ENCODE measurements at places on chromosomes 3 and 15. TPM values are rescaled to one million over a fixed set of nuclear protein-coding genes. Genes with fewer than 3 reads are reported as not detected.

The GP5 gene
- total RNA-seq = 0.17 TPM

The ATP13A5 gene
- total RNA-seq = not detected

The TICRR gene
- 1.2 TPM for total RNA-seq

The RPL39L gene
- total RNA-seq = 17.5 TPM

The CCR9 gene
- not detected for total RNA-seq

The SCN5A gene
- total RNA-seq = 0.50 TPM

The CX3CR1 gene
- total RNA-seq = under 0.01 TPM

The TMC3 gene
- total RNA-seq = not detected

The NCKIPSD gene
- total RNA-seq = 15.4 TPM

- H3K4me1 ChIP-seq = no peaks in the 10 kb centered on the region
- no peaks in the 10 kb centered on the region for H3K27me3 ChIP-seq
- DNase-seq = no peak
- H3K4me3 ChIP-seq = no peak overlapping the region
- no peaks in the 10 kb centered on the region for H3K36me3 ChIP-seq
- H3K27ac ChIP-seq = no peak overlapping the region
Measured at GRCh38 chr15:50390554-50391264, 33.5 kb upstream of the USP8 start.

DNA sequence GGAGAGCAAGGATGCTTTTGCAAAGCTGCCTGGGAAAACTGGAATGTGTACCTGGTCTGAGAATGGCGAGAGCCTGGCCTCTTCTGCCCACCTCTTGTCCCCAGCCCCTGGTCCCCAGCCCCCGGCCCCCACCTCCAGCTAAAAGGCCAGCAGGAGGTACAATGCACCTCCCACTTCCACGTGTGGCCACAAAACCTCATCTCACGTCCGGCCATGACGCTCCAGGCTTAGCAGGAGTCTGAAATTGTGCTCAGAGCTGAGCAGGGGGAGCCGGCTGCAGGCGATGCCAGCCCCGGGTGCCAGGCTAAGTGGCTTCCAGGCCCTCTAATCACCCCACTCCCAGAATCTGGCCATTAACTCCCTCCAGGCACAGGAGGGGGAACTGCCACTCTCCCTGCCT is 83.1 kb upstream of the PRR20G start:
- H3K36me3 ChIP-seq = no peaks in the 10 kb centered on the region
- no peak overlapping the region for H3K27ac ChIP-seq
- no peaks in the 10 kb centered on the region for H3K27me3 ChIP-seq
- no peak for DNase-seq
- no peak overlapping the region for H3K4me3 ChIP-seq

- peak overlapping the region; percentile 41 for H3K27ac ChIP-seq
- no peak overlapping the region for H3K4me3 ChIP-seq
- no peaks in the 10 kb centered on the region for H3K27me3 ChIP-seq
Measured at GRCh38 chr3:47016934-47017435, 37.5 kb downstream of the NBEAL2 start.

- H3K27me3 ChIP-seq = no peaks in the 10 kb centered on the region
- H3K27ac ChIP-seq = no peak overlapping the region
- no peaks in the 10 kb centered on the region for H3K4me1 ChIP-seq
- peaks cover 1% of the 10 kb centered on the region for H3K36me3 ChIP-seq
Measured at GRCh38 chr3:51471775-51472652, 27.8 kb downstream of the DCAF1 start.

DNA sequence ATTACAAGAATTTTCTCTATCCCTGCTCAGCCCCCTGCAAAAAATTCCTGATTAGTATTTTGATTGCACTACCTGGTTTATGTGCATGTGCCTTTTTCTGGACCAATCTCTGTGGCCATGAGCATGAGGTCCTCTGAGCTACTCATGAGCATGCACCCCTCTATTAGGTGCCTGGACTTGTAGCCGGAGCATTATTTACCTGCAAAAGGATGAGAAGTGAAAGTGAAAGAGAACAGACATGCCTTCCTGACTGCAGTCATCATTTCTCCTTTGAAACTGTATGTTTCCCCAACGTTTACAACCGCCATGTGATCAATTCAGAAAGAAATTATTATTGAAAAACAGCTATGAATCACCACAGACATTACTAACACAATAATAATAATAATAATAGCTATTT is 1008.8 kb downstream of the ROBO2 start:
- no peak overlapping the region for H3K27ac ChIP-seq
- DNase-seq = no peak
- no peaks in the 10 kb centered on the region for H3K27me3 ChIP-seq
- H3K4me3 ChIP-seq = no peak overlapping the region
- H3K36me3 ChIP-seq = no peaks in the 10 kb centered on the region

DNA sequence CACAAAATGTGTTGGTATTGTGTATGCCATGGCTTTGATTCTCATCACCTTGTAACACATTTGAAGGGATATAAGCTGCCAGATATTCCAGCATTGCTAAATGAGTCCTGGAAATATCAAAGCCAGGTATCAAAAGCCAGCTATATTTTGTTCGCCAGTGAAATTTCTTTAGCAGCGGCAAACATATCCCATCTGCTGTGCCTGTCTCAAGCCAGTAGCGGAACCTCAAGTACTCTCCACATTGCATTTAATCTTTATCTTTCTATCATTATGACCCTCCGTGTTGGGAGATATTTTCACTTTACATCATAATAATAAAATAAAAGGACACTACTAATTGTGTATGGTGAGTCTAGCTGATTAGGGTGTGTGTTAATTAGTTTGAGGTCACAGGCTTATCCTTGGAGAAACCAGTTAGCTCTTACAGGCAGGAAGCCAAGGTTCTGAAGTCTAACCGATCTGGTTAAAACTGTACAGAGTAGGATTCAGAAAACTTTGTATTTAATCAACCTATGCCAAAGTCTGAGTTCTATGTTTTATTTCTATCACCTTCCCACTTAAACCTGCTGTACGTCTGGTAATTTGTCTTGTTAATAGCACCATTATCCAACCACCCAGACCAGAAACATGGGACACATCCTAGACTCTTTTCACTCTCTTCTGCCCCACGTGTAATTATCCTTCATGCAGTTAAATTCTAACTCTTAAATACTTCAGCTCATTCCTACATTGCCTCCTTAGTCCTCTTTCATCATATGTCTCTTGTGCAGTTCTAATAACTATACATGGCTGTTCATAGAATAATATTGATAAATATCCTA is 14.5 kb downstream of the TIPARP start:
- peaks cover 23% of the 10 kb centered on the region for H3K4me1 ChIP-seq
- no peak for DNase-seq
- H3K27ac ChIP-seq = peak overlapping the region; percentile 75
- H3K4me3 ChIP-seq = no peak overlapping the region
- H3K36me3 ChIP-seq = no peaks in the 10 kb centered on the region

DNA sequence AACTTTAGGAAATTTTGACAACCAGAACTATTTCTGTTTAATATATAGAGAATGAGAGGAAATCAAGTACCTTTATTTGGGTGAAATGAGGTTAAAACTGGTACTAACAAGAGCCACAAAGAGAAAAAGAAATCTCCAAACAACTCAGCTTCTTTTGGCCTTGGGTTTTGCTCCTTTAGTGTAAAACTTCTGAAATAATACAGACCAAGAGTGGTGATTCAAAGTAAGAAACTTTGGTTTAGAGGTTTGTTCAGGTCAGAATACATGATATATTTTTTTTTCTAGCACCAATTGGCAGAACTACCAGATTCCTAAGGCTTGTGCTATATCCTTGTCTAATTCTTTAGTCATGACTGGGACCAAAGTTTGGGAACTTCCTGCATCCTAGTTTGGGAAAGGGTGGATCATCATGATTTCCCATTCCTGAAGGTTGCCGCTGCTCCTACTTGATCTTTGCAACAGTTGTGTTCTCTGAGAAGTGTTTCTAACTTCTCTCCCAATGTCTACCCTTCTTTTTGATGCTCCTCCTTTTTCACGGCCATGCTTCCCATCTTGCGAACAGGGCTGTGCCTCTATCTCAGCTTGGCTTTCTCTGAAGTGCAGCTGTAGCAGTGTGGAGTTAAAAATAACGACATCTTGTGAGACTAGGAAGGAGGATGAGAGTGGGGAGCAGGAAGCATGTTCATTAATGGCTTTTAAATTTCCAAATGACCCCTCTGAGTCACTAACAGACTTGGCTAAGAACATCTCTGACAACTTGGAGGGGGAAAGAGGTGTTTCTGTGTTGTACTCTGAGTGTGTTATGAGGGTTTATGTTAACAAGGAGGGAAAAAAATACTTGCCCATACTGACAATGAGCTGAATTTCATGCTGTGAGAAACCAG is 87.7 kb downstream of the KCNAB1 start:
- no peaks in the 10 kb centered on the region for H3K36me3 ChIP-seq
- DNase-seq = no peak
- no peaks in the 10 kb centered on the region for H3K27me3 ChIP-seq
- H3K4me3 ChIP-seq = no peak overlapping the region
- H3K27ac ChIP-seq = no peak overlapping the region

DNA sequence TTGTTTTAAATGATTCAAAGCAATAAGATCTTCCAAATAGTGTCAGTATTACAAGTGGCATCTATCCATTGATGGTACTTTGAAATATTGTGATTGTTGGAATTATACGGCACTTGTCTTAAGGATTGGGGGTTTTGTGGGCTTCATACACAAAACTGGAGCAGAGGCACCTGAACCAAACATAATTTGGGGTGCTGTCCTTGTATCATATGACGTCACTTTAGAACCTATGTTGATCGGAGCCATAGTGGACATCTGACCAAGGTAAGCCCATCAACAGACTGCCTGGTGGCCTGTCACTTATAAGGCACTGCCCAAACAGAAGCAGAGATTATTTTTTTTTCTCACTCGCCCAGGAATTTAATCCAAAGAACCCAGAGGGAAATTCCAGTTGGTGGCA is 2.9 kb upstream of the LRRC58 start:
- H3K27me3 ChIP-seq = peaks cover 4% of the 10 kb centered on the region
- H3K4me3 ChIP-seq = no peak overlapping the region
- H3K36me3 ChIP-seq = no peaks in the 10 kb centered on the region
- H3K27ac ChIP-seq = no peak overlapping the region
- no peak for DNase-seq
- no peaks in the 10 kb centered on the region for H3K4me1 ChIP-seq

DNA sequence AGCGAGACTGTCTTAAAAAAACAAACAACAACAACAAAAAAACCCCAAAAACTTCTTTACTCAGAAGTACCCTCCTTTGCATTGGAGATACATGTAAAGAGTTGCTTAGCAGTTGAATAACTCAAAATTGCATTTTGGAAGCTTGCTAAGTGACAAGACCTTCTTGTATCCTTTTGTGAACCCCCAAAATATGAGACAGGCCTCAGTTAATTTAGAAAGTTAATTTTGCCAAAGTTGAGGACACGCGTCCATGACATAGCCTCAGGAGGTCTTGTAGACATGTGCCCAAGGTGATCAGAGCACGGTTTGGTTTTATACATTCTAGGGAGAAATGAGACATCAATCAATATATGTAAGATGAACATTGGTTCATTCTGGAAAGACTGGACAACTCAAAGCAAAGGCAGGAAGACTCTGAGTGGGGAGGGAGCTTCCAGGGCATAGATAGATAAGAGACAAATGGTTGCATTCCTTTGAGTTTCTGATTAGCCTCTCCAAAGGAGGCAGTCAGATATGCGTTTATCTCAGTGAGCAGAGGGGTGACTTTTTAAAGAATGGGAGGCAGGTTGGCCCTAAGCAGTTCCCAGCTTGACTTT is 1.7 kb upstream of the ARF4 start:
- peaks cover 1% of the 10 kb centered on the region for H3K36me3 ChIP-seq
- peak overlapping the region; percentile 100 for H3K27ac ChIP-seq
- H3K27me3 ChIP-seq = no peaks in the 10 kb centered on the region
- H3K4me3 ChIP-seq = peak overlapping the region; percentile 93
- H3K4me1 ChIP-seq = peaks cover 5% of the 10 kb centered on the region
- no peak for DNase-seq

- DNase-seq = peak; percentile 81
- H3K36me3 ChIP-seq = no peaks in the 10 kb centered on the region
- no peaks in the 10 kb centered on the region for H3K4me1 ChIP-seq
Measured at GRCh38 chr15:48796930-48797329, 13.9 kb downstream of the CEP152 start.

- no peak overlapping the region for H3K4me3 ChIP-seq
- H3K27ac ChIP-seq = no peak overlapping the region
- no peaks in the 10 kb centered on the region for H3K27me3 ChIP-seq
- no peak for DNase-seq
- no peaks in the 10 kb centered on the region for H3K36me3 ChIP-seq
Measured at GRCh38 chr3:16908896-16909295, 24.1 kb downstream of the PLCL2 start.

DNA sequence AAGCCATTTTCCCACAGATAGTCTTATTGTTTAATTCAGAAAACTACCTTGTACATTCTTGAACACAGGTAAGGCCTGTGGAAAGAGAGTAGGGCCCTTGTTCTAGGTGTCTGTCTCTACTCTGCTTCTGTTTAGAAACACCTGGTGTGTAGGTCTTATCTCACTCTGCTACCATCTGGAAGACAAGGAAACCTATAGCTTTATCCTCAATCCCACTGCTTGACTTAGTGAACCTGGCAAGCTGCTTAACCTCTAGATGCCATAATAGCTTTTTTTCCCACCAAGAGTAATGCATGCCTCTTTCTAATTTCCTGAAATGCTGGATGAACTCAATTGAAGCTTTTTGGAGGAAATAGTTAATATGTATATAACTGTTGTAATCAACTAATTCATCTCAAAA is 82.6 kb upstream of the RAP2B start:
- no peaks in the 10 kb centered on the region for H3K27me3 ChIP-seq
- H3K27ac ChIP-seq = no peak overlapping the region
- no peaks in the 10 kb centered on the region for H3K4me1 ChIP-seq
- H3K4me3 ChIP-seq = no peak overlapping the region

DNA sequence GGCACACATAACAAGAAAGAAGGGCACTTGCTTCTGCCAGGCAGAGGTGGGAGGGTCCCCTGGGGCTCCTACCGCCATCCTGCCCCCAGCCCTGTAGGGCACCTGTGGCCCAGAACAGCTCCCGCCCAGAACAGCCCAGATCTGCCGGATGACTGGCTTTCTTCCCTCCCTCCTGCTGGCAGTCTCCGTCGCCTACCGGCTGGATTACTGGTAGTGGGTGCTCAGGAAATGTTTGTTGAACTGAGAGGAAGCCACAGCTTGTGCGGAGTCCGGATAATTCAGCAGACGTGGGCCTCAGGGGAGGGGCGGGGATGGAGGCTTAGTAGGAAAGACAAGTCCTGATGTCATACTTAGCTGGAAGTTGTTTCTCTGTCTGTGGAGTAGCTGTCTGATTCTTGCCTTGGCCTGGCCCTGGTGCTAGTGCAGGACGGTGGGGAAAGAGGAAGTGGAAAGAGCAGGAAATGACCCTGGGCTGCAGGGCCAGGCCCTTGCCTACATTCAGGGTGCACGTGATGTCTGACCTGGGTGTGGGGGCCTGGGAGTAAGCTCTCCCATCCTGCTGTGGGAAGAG is 6.7 kb downstream of the CCDC9B start:
- peak; percentile 75 for DNase-seq
- peak overlapping the region; percentile 32 for H3K27ac ChIP-seq
- no peak overlapping the region for H3K4me3 ChIP-seq
- H3K4me1 ChIP-seq = peaks cover 18% of the 10 kb centered on the region

- no peaks in the 10 kb centered on the region for H3K4me1 ChIP-seq
- H3K27ac ChIP-seq = no peak overlapping the region
- no peaks in the 10 kb centered on the region for H3K27me3 ChIP-seq
- H3K4me3 ChIP-seq = no peak overlapping the region
- DNase-seq = no peak
Measured at GRCh38 chr3:41907330-41908073, 54.4 kb downstream of the ULK4 start.
